Cortex of kidney (tissue), 1 donor: ENCODE measurements at places on chromosomes 2 and 18.

DNA sequence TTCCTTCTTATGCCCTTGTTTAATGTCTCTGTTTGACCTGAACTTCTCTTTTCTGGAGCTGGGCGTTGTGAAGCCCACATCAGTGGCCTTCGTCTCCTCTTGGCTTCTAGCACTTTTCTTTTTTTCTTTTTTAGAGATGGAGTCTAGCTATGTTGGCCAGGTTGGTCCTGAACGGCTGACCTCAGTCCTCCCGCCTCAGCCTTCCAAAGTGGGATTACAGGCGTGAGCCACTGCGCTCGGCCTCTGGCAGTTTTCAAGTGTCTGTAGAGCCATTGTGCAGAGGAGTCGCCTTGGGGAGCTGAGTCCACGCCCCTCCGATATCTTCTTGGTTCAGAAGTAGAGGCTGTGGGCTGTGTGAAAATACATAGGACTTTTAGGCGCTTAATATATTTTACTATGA is 36.5 kb downstream of the ZNF532 start:
- no peak for DNase-seq

DNA sequence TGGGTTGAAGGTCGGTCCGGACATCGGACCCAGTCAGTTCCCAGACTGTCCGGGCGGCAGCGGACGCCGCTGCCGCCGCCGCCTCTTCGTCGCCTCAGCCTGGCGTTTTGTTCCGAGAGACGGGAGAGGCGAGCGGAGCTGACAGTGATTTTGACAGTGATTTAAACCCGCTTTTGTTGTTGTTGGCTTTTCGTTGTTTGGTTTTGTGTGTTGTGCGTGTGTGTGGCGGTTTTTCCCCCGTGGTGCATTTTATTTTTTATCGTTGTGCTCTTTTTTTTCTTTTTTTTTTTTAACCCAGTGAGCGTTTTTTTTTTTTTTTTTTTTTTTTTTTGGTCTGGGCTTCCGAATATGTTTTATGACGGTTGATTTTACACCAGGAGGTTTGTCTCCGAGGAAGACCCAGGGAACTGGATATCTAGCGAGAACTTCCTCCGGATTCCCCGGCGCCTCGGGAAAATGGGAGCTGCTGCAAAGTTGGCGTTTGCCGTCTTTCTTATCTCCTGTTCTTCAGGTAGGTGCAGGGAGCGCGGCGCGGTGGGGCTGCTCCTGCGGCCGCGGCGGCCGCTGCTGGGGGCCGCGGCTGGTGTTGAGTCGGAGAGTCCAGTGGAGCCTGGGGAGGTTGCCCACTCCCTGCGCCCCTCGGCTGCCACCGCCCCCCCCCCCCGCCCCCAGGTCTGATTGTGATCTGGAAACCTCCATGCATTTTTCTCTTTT is at the start of gene ACVR2A:
TSS of gene ACVR2A (plus strand) at position 333 of the 714 bp plus-strand sequence. CDS start at position 457, 124 bp downstream.
- no peak for DNase-seq

DNA sequence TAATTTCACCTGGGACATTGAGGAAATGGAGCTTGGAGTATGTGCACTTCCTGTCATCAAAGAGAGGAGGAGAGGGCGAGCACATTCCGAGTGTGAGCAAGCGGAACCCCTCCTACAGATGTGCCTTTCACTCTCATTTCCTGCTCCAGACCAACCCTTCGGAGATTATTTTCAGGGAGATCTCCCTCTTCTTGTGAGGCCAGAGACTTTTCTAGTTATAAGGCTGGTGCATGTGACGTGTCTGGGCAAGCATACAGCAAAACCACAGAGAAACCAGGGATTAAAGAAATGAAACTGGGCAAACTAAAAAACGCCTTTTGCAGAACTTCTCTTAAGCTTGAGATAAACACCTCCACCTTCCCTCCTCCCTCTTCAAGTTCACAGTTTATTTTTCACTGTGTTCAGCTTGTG is 409.2 kb upstream of the TCF4 start:
- DNase-seq: no peak

DNA sequence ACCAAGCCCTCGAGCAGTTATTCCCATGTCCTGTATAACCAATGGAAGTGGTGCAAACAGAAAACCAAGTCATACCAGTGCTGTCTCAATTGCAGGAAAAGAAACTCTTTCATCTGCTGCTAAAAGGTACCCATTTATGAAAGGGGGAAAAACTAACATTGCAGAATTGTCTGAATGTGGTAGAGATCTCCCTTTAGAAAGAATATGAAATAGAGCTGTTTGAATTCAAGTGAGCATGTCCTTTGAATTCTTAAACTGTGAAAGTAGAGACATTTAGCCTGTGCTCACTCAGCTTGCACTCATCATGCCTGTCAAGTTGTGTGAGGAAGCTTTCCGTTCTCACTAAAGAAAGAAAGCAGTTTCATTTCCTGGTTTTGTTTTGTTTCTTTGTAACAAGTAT is 87.4 kb downstream of the EML4 start:
- DNase-seq: no peak

DNA sequence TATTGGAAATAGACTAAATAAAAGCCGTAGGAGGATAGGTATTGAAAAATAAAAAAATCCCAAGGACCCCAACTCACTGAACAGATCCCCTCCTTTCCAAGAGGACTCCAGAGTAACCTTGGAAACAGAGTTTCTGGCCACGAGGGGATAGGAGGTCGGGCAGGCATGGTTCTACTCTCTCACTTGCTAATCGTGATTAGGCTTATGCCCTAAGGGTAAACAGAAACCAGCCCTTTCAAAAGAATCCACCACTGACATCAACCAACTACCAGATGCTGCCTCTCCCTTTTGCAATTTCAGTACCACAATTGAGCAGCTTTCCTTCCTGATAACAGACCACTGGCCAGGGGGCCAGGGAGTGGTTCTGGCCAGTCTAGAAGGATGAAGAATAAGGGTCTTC is 477.8 kb downstream of the EIPR1 start:
- no peak for DNase-seq

- no peak for DNase-seq
Observed at GRCh38 chr2:208311954-208312353, 45.9 kb downstream of the PIKFYVE start.

DNA sequence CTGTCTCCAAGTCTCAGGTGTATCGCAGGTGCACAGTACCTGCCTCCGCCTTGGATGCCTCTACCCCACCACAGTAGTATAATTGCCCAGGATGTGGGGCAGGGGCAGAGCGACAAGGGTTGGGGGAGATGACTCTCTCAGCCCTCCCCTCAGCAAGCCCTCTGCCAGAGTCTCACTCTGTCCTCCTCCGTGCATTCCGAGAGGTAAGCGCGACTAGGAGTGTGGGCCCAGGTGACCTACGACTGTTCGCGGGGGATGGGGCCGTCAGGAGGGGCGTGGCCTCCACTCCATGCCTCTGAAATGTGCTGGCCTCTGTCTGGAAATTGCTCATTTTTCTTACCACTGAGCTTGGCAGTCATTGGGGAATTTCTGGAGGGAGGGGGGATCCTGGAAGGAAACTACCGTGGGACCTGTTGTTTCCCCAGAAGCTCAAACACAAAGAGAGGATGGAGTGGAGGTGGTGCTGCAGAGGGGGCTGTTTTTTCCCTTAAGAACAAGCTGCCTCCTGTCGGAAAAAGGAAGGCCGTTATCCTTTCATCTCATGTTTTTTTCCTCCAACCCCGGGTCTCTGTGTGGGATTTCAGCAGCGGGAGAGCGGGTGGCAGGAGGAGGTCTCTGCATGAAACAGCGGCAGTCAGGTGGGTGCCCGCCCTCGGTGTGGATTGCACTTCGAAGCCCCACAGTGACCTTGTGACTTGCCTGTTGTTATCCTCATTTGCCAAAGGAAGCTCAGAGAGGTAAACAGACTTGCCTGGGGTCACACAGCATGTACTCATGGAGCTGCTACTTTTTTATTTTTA is 13.0 kb upstream of the RALB start:
- DNase-seq: no peak

DNA sequence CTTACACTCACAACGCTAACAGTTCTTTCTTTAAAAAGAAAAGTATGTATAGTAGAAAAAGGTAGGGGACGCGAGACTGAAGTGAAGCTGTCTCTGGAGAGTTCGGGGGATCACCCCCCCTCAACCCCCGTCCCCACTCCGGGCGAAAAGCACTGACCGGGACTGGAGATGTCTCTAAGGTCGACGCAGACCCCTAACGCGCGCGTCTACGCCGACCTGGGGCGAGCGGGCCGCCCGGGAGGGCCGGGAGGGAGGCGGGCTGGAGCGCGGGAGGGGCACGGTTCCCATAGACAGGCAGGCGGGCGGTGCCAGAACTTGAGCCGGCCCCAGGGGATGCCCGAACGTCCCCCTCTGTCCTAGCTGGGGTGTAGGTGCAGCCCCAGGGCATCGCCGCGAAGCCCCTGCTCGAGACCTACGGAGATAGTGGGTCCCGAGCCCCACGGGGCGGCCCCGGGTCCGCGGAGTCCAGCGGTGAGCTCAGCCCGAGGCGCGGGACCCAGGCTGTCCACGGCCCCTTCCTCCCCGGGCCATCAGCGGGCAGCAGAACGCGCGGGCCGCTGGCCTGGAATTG is 82.2 kb downstream of the CHRNA1 start:
- DNase-seq: no peak

- no peak for DNase-seq
Observed at GRCh38 chr2:158932131-158932645, 36.3 kb upstream of the TANC1 start.

DNA sequence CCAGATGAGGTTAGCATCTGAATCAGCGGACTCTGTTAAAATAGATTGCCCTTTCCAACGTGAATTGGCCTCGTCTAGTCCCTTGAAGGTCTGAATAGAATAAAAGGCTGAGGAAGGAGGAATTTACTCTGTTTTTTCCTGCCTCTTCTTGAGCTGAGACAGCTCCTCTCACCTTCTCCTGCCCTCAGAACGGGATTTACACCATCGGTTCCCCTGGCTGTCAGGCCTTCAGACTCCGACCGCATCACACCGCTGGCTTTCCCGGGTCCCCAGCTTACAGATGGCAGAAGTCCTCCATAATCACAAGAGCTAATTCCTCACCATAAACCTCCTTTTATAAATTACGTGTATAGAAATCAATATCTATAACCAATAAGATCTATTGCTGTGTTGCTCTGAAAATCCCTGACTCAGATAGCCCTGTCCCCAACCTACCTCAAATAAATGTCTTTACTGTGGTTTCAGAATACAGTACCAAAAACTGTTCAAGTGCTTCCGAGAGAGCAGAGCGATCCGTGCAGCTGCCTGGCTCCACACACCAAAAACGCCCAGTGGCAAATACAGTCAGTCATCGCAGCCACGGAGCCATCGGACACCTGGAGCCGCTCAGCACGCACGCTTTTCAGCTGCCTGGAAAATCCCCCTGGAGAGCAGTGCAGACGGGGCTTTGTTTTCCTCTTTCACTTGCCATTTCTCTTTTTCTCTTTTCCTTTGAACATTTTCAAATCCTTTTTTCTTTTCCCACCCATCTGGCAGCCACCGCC is 196.9 kb downstream of the NRP2 start:
- no peak for DNase-seq

- DNase-seq: no peak
Observed at GRCh38 chr18:76359909-76360308, 135.1 kb downstream of the ZNF516 start.
